ENCODE measurements at places on chromosomes 5 and 9. TPM values are rescaled to one million over a fixed set of nuclear protein-coding genes. Genes with fewer than 3 reads are reported as not detected.

The TRIM52 gene
- 31.6 TPM for polyA plus RNA-seq

The TMC1 gene
- polyA plus RNA-seq, result not detected

The CCNI2 gene
- polyA plus RNA-seq, result 0.51 TPM

The DCAF10 gene
- 29.3 TPM for polyA plus RNA-seq

The SPATA31E1 gene
- not detected for polyA plus RNA-seq

The PCDHB11 gene
- polyA plus RNA-seq, result not detected

The ADRB2 gene
- polyA plus RNA-seq, result 9.1 TPM

The ARSI gene
- not detected for polyA plus RNA-seq

The FBXL7 gene
- polyA plus RNA-seq, result not detected

The KCNIP1 gene
- polyA plus RNA-seq, result not detected

The PCDHA3 gene
- polyA plus RNA-seq, result not detected

The SPATA31C1 gene
- polyA plus RNA-seq, result not detected

The C9orf57 gene
- not detected for polyA plus RNA-seq

The AK8 gene
- polyA plus RNA-seq, result 11.8 TPM

The NSUN2 gene
- polyA plus RNA-seq, result 33.1 TPM

The SPEF2 gene
- not detected for polyA plus RNA-seq

The FAM153A gene
- not detected for polyA plus RNA-seq

The IFNB1 gene
- polyA plus RNA-seq, result not detected

The NEUROG1 gene
- not detected for polyA plus RNA-seq

The PCDHA9 gene
- polyA plus RNA-seq, result not detected

The RFESD gene
- polyA plus RNA-seq, result 4.1 TPM

The PCDHGA11 gene
- polyA plus RNA-seq, result 0.15 TPM

The FOXE1 gene
- not detected for polyA plus RNA-seq

The OSMR gene
- not detected for polyA plus RNA-seq

The FGFR4 gene
- 0.38 TPM for polyA plus RNA-seq

The NINJ1 gene
- 8.3 TPM for polyA plus RNA-seq

The SMIM33 gene
- not detected for polyA plus RNA-seq

The GLRA1 gene
- polyA plus RNA-seq, result not detected

The DND1 gene
- polyA plus RNA-seq, result not detected

The HTR4 gene
- not detected for polyA plus RNA-seq

The FAM170A gene
- polyA plus RNA-seq, result not detected

The NR2F1-AS1 gene
- not detected for polyA plus RNA-seq

The CD274 gene
- 0.35 TPM for polyA plus RNA-seq

The STPG3 gene
- not detected for polyA plus RNA-seq

The TOR2A gene
- 22.4 TPM for polyA plus RNA-seq

The RRAGA gene
- polyA plus RNA-seq, result 80.1 TPM

The SPINK13 gene
- not detected for polyA plus RNA-seq

The SHROOM1 gene
- 0.70 TPM for polyA plus RNA-seq

The ALDH1B1 gene
- 9.6 TPM for polyA plus RNA-seq

The DMGDH gene
- polyA plus RNA-seq, result 0.70 TPM
